ENCODE measurements at places on chromosomes 1 and 21. TPM values are rescaled to one million over a fixed set of nuclear protein-coding genes. Genes with fewer than 3 reads are reported as not detected.

Gene KCNA3
- 0.47 TPM for total RNA-seq

Gene CD101
- 0.45 TPM for total RNA-seq

Gene DAB1
- total RNA-seq: 2.6 TPM

Gene RNU1-2
- 4,234 TPM for total RNA-seq

Gene GPA33
- 0.07 TPM for total RNA-seq

Gene B3GALT2
- total RNA-seq: 83.4 TPM

Gene RNU1-1
- total RNA-seq: 4,234 TPM

Gene MAP7D1
- total RNA-seq: 385 TPM

Gene TRIM67
- not detected for total RNA-seq

Gene CIART
- total RNA-seq: 15.4 TPM

Gene CA6
- not detected for total RNA-seq

Gene SMIM12
- 33.6 TPM for total RNA-seq

Gene RIIAD1
- total RNA-seq: 4.4 TPM

Gene TSPAN1
- total RNA-seq: 0.72 TPM

Gene CHML
- total RNA-seq: 6.0 TPM

Gene DPT
- 35.3 TPM for total RNA-seq

Gene MMEL1
- not detected for total RNA-seq

Gene DSCAM
- total RNA-seq: not detected

Gene NCF2
- total RNA-seq: 5.8 TPM

Gene CD58
- total RNA-seq: 26.1 TPM

Gene IARS2
- 92.0 TPM for total RNA-seq

Gene PPIAL4G
- total RNA-seq: not detected

Gene SVBP
- total RNA-seq: 14.2 TPM

Gene KCNK2
- not detected for total RNA-seq

Gene BMP8A
- not detected for total RNA-seq

Gene BSND
- not detected for total RNA-seq

Gene RCSD1
- 45.3 TPM for total RNA-seq

Gene SLC30A10
- 0.42 TPM for total RNA-seq

Gene FNDC10
- 3.6 TPM for total RNA-seq

Gene NUDT17
- total RNA-seq: 3.4 TPM

Gene GBP5
- total RNA-seq: 0.99 TPM

Gene FAM72D
- not detected for total RNA-seq

Gene FCRLA
- total RNA-seq: not detected

Gene S100A8
- 40.7 TPM for total RNA-seq

Gene RAB3B
- total RNA-seq: not detected

Gene CHI3L2
- 4.7 TPM for total RNA-seq

All from left ventricle myocardium superior (tissue), 1 donor.